T-helper 1 cell (primary cell): ENCODE measurements at places on chromosomes 1 and 21.

- DNase-seq: no peak
Observed at GRCh38 chr1:145983206-145983675, 13.1 kb downstream of the TXNIP start.

GRCh38 chr1:213192026-213192425, 141.0 kb downstream of the RPS6KC1 start:
- DNase-seq: no peak

- no peak for DNase-seq
Observed at GRCh38 chr1:109891930-109892329, 18.7 kb upstream of the CSF1 start.

GRCh38 chr1:90730243-90731022, 13.3 kb upstream of the BARHL2 start:
- no peak for DNase-seq
